ENCODE measurements at places on chromosomes 6 and 20.
A peak's percentile ranks its signal among the peaks of the same experiment; 100 is the strongest.

GRCh38 chr20:62625921-62626547 lies 16.3 kb upstream of the SLCO4A1 start:
- no peak for DNase-seq

GRCh38 chr20:17896771-17897369 lies 71.7 kb downstream of the SNX5 start:
- no peak for DNase-seq

- DNase-seq = no peak
Measured at GRCh38 chr20:445514-446336, 16.6 kb downstream of the TBC1D20 start.

DNA sequence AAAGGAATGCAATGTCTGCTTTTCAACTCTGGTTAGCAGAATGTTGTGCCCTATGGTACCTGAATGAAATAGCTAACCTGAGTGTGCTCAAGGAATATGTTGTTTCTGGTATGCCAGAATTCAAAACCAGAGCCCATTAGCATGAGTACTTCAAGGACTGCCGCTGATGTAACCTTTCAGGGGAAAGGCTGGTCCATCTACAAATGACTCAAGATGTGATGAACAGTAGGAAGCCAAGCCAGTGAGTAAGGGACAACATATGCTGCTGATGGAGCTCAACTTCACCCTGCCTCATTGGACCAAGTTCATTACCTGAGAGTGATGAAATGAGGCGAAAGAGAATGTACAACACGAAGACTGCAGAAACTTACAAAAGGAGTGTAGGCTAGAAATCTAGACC lies 95.7 kb upstream of the BMP2 start:
- DNase-seq = no peak

DNA sequence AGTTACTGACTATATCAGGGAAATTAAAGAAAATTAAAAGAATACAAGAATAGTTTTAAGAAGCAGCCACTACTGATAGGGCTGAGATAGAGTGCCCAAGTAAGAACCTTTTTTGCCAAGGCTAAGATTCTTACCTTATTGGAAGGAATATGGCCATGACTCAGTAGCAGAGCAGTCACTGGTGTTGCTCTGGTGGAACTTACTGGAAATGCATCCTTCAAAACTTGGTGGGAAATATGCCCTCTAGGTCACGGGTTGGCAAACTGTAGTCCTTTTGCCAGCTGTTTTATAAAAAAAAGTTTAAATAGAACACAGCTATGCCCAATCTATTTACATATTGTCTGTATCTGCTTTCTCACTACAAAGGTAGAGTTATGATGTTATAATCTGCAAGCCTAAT lies 6.0 kb downstream of the HSF2 start:
- no peak for DNase-seq

DNA sequence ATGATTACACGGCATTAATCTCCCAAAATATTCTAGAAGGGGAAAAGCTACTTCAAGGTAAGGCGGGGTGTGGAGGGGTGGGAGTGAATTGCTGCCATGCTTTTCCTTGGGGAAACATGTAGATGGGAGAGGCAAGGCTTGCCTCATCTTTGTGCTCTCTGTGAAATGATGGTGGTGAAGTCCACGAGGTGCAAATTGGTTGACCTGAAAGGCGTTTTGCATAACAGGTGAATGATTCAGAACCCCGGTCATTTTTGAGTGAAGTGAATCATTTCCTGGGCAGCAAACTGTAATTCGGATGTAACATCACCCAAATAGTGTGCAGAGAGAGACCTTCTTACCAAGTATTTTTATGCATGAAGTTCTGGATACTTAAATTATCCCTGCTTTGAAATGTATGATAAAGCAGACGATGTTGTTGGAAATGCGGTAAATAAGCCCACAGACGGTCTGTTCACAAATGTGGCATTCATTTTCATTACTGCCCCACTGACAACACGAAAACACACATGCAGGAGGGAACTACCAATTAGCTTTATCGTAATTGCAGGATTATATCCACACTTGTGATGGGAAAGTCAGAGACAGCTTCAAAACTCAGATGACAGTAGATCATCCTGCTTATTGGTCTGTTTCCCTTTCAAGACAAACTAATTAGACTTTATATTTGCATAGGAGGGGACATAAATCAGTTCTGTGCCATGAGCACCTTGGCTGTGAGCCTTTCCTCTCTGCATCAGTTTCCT lies 3.0 kb downstream of the CDH4 start:
- DNase-seq = no peak

GRCh38 chr6:7773914-7774313 lies 48.0 kb downstream of the BMP6 start:
- no peak for DNase-seq

- DNase-seq = no peak
Measured at GRCh38 chr6:36718560-36718959, 20.9 kb downstream of the RAB44 start.

DNA sequence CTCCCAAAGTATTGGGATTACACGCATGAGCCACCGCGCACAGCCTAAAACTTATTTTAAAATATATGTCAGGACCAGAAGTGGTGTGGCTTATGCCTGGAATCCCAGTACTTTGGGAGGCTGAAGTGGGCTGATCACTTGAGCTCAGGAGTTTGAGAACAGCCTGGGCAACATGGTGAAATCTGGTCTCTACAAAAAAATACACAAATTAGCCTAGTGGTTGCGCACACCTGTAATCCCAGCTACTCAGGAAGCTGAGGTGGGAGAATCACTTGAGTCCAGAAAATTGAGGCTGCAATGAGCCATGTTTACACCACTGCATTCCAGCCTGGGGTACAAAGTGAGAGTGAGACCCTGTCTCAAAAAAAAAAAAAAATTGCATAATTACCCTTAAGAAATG lies 13.7 kb downstream of the PXT1 start:
- no peak for DNase-seq

- DNase-seq = no peak
Measured at GRCh38 chr6:81790034-81790433, 37.6 kb upstream of the TENT5A start.

DNA sequence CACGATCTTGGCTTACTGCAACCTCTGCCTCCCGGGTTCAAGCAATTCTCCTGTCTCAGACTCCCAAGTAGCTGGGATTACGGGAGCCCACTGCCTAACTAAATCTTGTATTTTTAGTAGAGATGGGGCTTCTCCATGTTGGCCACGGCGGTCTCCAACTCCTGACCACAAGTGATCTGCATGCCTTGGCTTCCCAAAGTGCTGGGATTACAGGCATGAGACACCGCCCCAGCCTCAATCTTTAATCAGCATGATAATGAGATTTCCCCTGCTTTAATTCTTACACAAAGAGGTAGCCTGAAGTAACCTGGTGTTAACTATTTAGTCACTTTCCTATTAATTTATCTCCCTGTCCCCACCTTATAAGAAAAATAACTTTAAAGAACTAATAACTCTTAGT lies 31.3 kb upstream of the TRDN start:
- DNase-seq = no peak

DNA sequence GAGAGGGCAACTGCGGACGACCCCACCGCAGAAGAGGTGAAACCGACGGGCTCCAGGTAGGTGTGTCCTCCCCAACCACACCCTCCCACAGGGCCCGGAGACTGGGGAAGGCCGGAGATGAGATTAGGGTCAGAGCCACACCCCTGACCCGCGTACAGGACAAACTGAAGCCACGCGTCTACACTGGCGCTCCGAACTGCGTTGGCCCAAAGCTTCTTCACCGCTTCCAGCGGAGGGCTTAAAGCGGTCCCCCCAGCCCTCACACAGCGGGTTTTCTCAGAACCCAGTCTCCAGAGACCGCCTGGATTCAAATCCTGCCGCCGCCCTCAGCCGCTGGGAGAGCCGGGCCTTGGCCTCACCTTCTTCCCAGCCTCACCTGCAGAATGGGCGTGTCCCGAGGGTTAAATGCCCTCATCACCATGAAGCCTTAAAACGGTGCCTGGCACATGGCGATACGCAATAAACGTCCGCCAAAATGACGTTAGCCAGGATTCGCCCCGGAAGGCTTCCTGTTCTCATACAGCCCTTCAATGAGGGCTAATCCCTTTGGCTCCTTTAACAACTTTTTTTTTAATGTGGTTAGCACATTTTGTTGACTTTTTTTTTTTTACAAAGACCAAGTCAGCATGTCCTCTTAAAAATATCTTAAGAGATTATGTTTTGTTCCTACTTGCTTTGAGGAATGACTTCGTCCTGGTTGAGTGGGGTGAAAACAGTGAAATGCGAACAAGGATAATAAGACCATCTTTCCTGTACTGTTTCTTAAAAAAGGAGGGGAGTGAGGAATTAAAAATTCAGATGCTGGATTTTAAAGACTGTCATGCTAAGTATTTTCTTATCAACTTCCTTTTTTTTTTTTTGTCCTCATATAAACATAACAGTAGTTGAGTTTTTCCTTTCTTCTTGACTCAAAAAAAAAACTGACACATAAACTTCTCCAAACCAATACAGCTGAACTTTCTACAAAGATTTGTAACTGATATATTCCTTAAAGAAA lies 15.1 kb upstream of the ZNF217 start:
- peak; percentile 51 for DNase-seq

DNA sequence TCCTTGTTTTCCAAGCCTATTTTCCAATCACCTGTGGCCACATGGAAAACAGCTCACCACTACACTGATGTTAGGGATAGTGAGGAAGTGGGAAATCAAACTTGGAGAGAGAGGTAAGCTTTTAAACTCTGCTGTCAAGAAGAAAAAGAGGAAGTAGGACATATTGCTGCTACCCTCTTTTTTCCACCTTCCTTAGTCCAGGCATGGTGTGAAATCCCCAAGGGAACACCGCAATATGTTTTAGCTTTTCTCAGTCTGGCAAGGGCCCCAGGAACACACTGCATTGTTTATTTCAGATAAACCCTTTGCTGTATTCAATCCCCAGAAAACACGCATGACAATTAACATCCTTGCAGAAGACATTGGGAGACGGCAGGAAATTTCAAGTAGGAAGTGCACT lies 61.3 kb downstream of the HS3ST5 start:
- no peak for DNase-seq

DNA sequence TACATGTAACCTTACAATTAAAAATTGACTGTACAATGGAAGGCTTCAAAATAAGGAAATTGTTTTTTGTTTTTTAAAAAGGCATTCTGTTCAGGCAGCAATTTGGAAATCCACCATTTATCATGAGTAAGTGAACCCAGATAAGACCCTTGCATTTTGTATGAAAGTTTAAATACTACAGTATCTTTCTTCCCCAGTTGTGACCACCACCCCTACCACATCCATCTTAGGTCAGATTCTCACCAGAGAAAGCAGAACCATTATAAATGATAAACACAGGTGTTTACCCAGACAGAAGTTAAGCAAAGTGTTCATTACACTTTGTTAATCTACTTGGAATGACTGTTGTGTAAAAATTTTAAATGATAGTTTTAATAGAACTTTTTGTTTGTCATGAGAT lies 20.2 kb downstream of the SENP6 start:
- no peak for DNase-seq

GRCh38 chr20:63968928-63969760 lies 586 bp downstream of the ZNF512B start:
- peak; percentile 39 for DNase-seq

- no peak for DNase-seq
Measured at GRCh38 chr6:132598473-132598872, 8.9 kb upstream of the TAAR5 start.

GRCh38 chr6:37709250-37709931 lies 11.7 kb upstream of the MDGA1 start:
- no peak for DNase-seq

GRCh38 chr6:46246727-46247126 lies 75.9 kb upstream of the ENPP5 start:
- no peak for DNase-seq

DNA sequence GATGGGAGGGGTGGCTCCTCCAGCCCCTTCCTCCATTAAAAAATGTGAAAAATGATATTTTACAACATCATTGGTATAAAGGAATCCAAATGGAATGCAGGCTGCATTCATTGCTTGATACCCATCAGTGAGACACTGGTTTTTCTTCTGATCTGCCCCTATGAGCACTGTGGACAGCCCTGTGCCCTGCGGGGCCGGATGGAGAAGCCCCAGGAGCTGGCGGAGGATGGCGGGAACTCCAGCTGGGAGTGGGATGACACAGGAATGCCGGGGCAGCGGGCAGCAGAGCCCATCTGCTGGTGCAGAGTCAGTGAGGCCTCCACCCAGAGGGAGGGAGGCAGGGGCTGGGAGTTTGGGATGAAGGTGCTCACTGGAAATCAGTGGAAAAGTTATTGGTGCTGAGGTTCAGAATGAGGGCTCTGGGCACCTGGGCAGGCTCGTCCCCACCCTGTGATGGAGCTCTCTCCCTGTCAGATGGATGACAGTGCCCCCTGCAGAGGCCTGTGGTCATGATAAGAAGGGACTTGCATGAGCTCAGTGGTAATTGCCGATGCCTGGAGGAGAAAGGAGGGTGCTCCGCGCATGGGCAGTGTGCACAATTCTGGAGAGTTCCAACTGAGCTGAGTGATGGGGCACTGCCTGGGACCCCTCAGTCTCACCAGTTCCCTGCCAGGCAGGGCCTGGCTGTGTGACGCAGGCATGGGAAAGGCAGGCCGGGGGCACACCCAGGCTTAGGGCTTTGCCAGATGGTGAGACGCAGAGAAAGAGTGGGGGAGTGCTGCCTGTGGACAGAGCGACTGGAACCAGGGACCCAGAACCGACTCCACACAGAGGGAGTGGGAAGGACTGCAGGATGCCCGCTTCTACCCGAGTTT lies 23.2 kb downstream of the CTCFL start:
- no peak for DNase-seq

GRCh38 chr20:11132819-11133415 lies 459.1 kb upstream of the JAG1 start:
- no peak for DNase-seq

- DNase-seq = no peak
Measured at GRCh38 chr6:150752409-150752808, 113.1 kb upstream of the MTHFD1L start.

GRCh38 chr20:50099113-50099512 lies 13.8 kb downstream of the UBE2V1 start:
- no peak for DNase-seq

Measured in activated CD4-positive, alpha-beta T cell treated with anti-CD3 and anti-CD28 coated beads, Interleukin-2, Interleukin-6, amounts not matched to agents 100 ng/mL and 50 ng/mL, durations not matched to agents 16 hours and 8 hours (primary cell).